ENCODE measurements at places on chromosomes 6 and 20.

- DNase-seq, result no peak
Observed at GRCh38 chr6:146911635-146912215, 292.5 kb upstream of the STXBP5 start.

GRCh38 chr6:63997734-63998133, 362.1 kb downstream of the PHF3 start:
- DNase-seq, result no peak

DNA sequence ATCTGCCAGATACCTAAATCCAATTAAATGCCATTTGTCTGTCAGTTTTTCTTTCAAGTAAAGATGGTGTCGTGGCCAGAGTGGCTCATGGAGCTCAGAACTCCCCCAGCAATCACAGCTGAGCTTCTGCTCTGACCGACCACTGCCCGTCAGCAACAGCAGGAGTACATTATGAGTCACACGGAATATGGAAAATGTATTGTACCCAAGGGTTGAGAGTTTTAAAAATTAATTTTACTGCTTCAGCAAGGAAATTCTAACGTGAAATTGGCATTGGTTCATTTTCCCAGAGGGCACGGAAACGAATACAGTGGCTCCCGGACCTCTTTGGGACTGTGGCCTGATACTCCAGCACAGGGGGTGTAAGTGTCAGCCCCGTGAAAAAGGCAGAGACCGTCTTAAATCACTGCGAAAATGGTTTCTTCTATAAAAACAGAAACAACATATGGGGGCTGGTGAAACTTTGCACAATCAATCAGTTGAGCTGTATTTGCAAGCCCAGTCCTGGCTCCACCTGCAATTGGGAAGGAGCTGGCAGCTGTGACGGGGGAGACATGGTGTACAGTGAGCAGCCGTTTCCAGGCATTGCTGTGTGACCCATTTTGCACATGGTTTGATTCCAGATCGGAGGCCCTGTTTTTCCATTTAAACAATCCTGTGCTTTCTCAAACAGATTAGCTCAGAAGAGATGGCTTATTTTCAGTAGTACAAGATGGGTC, 12.8 kb downstream of the NPEPL1 start:
- DNase-seq, result no peak

GRCh38 chr6:8420031-8420588, 15.2 kb downstream of the SLC35B3 start:
- no peak for DNase-seq

- DNase-seq, result no peak
Observed at GRCh38 chr6:14804785-14805210, 441.1 kb upstream of the JARID2 start.

- DNase-seq, result no peak
Observed at GRCh38 chr6:144335914-144336313, 50.8 kb downstream of the UTRN start.

Data from NCI-H1417 treated with DMSO at 0.1 percent for 48 hours (cell line).